ENCODE measurements at places on chromosomes 1 and 21. TPM values are rescaled to one million over a fixed set of nuclear protein-coding genes. Genes with fewer than 3 reads are reported as not detected.
A peak's percentile ranks its signal among the peaks of the same experiment; 100 is the strongest.

DNA sequence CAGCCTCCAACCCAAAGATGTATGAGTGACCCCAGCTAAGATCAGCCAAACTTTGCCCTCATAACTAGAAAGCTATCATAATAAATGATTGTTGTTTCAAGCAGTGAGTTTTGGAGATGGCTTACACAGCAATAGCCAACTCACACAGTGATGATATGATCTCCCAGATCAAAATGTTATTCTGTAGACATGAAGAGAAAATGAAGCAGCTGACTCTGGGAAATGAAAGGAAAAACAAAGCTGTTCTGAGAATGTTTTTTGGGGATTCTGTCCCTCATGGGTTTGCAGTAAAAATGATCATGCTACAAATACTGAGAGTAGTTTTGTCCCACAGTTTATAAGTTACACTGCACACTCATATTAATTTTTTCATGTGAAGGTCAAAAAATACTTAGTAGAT lies 617.8 kb downstream of the MRPL39 start:
- no peak for DNase-seq

DNA sequence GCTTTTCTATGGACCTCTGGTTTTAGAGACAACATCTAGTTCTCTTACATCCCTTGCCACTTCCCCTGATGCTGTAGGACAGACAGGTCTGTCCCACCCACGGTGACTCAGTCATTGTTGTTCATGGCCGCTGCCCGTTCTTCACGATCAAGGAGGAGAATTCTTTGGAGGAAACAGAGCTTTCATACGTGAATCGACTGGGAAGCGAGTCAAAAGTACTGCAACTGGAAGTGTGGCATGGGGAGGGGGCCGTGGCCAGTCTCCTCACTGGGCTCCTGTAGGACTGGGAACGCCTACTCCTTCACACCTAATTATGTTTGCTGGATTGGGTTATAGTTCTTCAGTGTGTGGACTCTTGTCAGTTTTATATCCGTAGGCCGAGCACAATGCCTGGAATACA lies 4.4 kb upstream of the SLC37A1 start:
- no peak for DNase-seq

DNA sequence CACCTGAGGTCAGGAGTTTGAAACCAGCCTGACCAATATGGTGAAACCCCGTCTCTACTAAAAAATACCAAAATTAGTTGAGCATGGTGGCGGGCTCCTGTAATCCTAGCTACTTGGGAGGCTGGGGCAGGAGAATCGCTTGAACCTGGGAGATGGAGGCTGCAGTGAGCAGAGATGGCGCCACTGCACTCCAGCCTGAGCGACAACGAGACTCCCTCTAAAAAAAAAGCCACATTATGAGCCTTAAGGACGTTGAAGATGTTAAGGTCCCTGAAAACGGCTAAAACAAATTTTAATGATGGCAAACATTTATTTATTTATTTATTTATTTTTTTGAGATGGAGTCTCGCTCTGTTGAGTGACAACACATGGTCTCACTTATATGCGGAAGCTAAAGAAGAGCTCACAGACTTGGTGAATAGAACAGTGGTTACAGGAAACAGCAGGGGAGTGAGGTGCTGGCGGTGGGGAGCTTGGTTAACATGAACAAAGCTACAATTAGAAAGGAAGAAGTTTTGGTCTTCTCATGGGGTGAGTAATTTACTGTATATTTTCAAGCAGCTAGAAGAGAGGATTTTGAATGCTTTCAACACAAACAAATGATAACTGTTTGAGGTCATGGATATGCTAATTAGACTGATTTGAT lies 47.1 kb downstream of the TCP10L start:
- no peak for DNase-seq

- peak; percentile 13 for DNase-seq
These were observed 99.6 kb downstream of the APP start for GRCh38 chr21:26070822-26071425.

DNA sequence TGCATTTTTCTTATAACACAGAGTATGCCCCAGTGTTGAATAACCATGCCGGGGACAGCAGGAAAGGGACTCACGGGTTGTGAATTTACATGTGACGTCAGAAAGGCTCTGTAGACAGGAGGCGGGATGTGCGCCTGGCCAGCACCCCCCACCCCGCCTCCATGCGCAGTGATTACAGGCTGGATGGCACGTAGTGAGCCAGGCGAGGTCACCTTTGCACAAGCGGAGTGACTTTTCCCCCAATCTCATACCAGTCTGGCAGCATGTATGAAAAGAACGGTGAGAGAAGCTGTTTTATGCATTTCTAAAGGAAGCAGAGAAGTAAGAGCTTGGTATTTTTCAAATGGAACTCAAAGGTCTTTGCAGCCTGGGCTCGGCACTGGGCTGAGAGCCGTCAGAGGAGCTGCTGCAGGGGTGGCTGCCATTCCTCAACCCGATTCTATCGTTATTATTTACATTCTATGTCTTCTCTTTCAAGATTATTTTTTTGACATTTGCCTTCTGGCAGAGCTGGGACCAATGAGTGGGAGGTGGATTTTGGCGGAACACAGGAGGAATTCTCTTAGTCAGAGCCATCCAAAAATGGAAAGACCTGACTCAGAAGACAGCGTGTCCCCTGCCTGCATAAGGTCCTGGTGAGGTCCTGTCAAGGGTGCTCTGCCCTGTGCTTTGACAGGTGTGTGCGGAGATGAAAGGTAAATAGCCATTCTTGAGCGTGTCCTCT lies 115.6 kb upstream of the SLC45A1 start:
- peak; percentile 47 for DNase-seq

- no peak for DNase-seq
These were observed 310.8 kb upstream of the NR5A2 start for GRCh38 chr1:199716729-199717128.

DNA sequence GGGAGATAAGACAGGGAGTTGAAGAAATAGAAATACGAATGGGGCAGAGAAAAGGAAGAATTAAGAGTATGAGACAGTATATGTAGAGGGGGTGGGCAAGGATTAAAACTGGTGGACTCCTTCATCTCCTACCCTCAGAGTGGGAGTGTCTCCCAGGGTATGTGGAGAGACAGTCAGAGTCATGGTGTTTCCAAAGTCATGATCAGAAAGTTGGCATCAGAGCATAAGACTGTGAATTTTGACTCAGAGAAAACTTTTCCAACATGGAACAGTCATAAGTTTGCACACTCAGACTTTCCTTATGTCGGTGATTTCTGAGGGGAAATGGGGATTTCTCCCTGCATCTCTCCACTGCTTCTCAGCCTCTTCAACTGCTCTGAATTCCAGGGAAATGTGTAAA lies 2.4 kb downstream of the CD84 start:
- DNase-seq = no peak

GRCh38 chr21:19011451-19011850 lies 607.9 kb upstream of the TMPRSS15 start:
- DNase-seq = no peak

GRCh38 chr1:86788300-86789206 lies 84.2 kb downstream of the SH3GLB1 start:
- DNase-seq = no peak

DNA sequence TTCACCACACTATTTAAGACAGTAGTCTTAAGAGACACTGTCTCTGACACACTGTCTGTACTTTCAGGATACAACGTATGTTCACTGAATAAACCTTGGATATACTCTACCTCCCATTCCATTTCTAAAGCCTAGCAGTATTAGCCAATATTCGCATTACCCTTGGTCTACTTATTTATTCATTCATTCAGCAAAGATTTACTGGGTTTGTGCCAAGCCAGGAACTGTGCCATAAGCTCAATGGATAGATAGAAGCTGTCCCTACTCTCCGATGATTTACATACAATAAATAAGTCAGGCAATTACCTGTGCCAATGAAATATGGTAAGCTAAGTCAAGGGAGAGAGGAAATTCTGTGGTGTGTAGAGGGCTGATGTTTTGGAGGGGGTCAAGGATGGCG lies 195.2 kb upstream of the RAB4A start:
- DNase-seq = no peak

GRCh38 chr1:78047631-78048030 lies 1.9 kb downstream of the GIPC2 start:
- DNase-seq = no peak

DNA sequence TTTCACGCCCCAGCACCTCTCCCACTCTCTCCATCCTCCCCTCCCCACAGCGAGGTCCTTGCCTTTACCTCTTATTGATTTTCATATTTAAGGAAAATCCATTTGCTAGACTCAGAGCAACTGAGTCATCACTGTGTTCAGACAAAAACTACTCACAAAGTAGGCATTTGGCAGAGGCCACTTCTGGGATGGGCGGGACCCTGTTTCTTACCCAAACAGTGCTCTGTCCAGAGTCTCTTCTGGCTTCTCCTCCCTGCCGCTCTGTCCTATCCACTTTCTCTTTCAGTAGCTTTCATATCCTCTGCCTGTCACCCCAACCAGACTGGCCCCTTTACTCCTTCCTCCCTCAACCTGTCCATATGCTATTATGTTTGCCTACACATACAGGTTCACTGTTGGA lies 2.4 kb upstream of the NAV1 start:
- no peak for DNase-seq

DNA sequence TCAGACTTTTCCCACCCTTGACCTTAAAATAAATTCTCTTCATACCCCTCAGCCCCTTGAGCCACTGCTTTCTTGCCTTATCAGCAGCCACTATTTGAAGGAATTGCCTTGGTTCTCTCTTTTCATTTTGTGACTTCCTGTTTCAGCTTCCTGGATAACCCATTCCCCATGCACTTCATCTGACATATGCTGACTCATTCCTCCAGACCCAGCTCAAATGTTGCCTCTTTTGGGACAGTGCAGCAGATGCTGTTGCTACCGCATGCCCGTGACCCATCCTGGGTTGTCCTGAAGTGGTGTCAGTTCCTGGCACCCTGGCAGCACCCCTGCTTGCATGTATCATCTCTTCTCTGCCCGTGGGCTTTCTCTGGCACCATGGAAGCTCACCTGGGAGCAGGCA lies 496.1 kb downstream of the PTPRU start:
- DNase-seq = no peak

DNA sequence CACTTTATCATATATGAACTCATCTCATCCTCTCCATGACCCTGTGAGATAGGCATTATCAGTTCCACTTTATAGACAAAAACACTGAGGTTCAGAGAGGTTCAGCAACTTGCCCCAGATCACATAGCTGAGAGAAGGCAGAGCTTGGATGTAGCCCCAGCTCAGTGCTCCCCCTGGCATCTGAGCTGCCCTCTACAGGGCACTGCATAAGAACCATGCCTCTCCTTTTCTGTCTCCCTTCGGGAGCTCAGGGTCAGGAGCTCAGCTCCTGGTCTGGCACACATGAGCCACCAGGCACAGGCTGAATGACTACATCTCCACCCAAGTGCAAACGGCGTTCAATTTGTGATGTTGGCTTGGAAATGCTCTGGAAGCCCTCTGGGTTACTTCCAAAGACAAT lies 16.9 kb downstream of the RAB7B start:
- DNase-seq = no peak

- no peak for DNase-seq
These were observed 150.8 kb upstream of the PTGFR start for GRCh38 chr1:78340006-78340405.

DNA sequence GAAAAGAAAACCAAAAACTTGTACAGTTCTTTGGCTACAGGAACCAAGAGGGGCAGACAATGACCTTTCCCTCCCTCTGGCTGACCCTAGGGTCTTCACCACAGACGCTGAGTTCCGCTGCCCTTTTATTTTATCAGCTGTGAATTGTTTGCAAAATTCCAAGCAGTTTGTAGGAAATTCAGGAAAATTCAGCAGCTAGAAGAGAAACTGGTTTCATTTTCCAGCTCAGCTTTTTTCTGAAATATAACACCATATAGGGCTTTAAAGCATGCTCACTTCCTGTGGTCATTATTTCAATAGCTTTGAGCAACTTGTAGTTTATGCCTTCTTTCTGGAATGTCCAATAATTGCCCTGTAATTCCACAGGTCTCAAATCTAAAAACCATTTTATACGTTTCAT lies 5.5 kb upstream of the PIK3R3 start:
- DNase-seq = no peak

DNA sequence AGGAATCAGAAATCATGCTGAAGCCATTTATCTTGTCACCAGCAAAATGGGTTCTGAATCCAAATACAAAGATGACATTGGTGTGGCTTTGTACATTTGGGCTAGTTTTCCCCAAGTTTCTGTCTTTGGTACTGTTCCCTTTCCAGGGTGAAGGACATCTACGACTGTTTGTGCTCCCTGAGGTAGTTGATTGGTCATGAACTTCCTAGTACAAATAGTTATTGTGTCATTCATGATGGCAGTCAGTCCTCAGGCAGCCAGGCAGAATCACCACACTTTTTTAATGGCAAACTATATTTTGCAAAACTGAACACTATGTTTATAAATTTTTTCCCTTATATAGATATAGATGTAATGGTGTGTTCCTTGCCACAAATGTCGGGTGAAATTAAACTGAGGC lies 46.0 kb downstream of the CEP350 start:
- no peak for DNase-seq

- no peak for DNase-seq
These were observed 50.0 kb downstream of the KIAA0319L start for GRCh38 chr1:35506960-35507912.

DNA sequence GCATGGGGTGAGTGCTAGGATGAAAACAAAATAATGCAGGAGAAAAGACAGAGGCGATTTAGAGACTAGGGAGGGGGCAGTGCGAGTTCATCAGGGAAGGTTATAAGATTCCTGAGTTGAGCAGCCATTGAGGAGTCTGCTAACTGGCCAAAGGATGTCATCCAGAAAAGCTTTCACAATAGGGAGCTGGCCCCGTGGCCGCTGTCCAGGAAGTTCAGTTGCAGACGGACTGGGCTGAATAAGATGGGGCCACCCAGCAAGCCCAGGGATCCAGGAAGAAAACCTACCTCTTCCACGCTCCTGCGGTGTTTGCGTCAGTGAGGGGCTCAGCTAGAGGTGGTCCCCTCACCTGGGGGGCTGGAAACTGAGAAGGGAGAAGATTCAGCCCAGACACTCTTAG lies 4.0 kb upstream of the PKP1 start:
- no peak for DNase-seq

GRCh38 chr1:224540535-224540934 lies 75.6 kb upstream of the CNIH3 start:
- DNase-seq = no peak

C1QC gene
- total RNA-seq = not detected

ADAMTSL4 gene
- not detected for total RNA-seq

FAM78B gene
- 0.43 TPM for total RNA-seq

DIRAS3 gene
- total RNA-seq = 1.3 TPM
